ENCODE measurements at places on chromosomes 11 and 22.

- no peak for DNase-seq
Observed at GRCh38 chr22:33493476-33494205, 426.6 kb downstream of the LARGE1 start.

DNA sequence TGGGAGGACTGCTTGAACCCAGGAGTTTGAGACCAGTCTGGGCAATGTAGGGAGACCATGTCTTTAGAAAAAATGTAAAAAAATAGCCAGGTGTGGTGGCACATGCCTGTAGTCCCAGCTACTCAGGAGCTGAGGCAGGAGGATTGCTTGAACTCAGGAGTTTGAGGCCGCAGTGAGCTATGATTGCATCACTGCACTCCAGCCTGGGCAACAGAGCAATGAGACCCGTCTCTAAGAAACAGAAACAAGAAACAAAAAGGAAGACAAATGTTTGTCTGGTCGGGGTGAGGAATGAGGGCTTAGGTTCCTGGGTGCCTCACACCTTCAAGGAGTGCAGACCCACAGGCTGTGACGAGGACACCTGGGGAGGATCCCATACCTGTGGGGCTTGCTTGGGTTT, 191.9 kb downstream of the CEP164 start:
- DNase-seq = no peak

DNA sequence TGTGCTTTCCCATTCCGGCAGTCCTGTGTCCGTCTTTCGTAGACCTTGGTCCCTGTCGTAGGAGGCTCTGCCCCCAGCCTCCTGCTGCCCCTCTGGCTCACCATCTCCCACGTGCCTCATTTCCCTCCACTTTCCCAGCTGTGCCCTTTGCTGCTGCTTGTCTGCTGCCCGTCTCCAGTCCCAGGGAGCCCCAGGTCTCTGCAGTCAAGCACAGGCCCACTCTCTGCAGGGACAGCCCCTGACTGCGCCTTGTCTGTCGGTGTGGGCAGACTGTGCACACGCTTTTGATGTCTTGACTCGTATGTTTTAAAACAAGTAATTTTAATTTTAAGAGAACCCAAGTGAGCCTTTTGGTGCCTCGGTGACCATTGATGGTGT, 12.4 kb downstream of the DGCR8 start:
- no peak for DNase-seq

- DNase-seq = no peak
Observed at GRCh38 chr22:45083659-45084305, 74.0 kb upstream of the PHF21B start.

DNA sequence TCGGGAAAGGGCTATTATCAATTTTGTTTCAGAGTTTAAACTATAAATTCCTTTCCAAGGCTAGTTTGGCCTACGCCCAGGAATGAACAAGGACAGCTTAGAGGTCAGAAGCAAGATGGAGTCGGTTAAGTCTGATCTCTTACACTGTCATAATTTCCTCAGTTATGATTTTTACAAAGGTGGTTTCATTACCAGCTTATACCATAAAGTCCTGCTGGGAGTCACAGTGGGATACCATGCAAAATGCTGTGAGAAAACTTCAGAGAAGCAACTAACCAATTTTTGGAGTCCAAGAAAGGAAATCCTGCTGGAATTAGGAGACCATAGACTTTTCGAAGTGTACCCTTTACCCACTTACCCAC, 17.4 kb upstream of the ZC3H12C start:
- no peak for DNase-seq

DNA sequence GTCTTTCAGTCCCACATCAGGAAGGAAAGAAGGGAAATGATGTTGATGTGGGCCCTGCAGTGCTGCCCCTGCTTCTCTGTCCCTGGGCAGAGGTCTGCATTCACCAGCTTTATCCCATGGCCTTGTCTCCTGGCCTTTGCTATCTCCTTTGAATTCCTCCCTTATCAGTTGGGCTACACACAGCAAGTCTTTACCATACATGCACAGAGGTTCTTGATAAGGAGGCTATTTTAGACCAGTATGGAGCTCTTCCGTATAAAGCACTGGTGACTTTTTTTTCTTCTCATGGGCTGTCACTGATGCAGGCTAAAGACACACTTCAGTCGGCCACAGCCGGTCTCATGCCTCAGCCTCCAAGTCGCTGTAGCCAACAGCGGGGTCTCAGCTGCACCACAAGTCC, 20.2 kb downstream of the MYO18B start:
- DNase-seq = no peak

- no peak for DNase-seq
Observed at GRCh38 chr11:115663790-115664189, 159.6 kb upstream of the CADM1 start.

GRCh38 chr11:111697933-111698371, 68.2 kb downstream of the PPP2R1B start:
- DNase-seq = no peak

- no peak for DNase-seq
Observed at GRCh38 chr11:128305588-128305987, 281.8 kb downstream of the ETS1 start.

- no peak for DNase-seq
Observed at GRCh38 chr11:61718621-61719302, 33.7 kb upstream of the MYRF start.

- no peak for DNase-seq
Observed at GRCh38 chr11:17802491-17802890, 67.9 kb downstream of the KCNC1 start.

DNA sequence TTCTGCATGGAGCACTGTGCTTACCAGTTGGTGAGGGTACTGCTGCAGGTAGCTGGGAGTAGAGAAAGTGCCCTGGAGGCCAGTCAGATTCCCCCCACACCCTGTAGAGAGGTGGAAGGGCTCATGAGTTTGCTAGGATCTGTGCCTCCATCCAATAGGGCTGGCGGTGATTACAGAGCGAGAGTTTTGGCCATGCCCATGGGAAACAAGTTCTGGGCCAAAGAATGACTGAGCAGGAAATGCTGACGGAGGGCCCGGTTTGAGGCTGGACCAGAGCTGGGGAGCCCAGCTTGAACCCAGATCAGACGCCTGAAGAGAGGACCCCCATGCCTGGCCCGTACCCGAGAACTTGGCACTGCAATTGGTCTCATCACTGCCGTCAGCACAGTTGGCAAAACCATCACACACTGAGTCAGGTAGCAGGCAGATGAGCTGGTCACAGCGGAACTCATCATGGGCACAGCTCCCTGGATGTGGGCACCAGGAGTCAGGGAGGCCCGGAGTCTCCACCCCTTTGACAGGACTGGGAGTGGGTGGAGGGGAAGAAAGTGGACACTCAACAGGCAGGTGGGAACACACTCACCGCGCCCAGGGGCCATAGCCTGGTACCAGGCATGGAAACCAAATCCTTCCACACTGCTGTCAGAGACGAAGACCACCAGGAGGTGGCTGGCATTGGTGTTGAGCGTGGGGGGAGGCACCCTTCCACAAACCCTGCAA, 2.1 kb downstream of the MFRP start:
- no peak for DNase-seq

GRCh38 chr11:111606986-111607385, 4.7 kb downstream of the SIK2 start:
- DNase-seq = no peak

- DNase-seq = no peak
Observed at GRCh38 chr11:75851203-75851602, 36.2 kb downstream of the UVRAG start.

- DNase-seq = no peak
Observed at GRCh38 chr11:120060512-120060911, 77.4 kb downstream of the TRIM29 start.

GRCh38 chr11:117127171-117127901, 16.8 kb upstream of the PAFAH1B2 start:
- no peak for DNase-seq

GRCh38 chr11:43459246-43459645, 100.5 kb downstream of the TTC17 start:
- no peak for DNase-seq

GRCh38 chr11:76152741-76153570, 53.3 kb downstream of the WNT11 start:
- DNase-seq = no peak

GRCh38 chr22:18156878-18157713, 7.1 kb downstream of the USP18 start:
- DNase-seq = no peak

All from CD8-positive, alpha-beta T cell (primary cell).